Camera-type eye (tissue), 1 donor: ENCODE measurements at places on chromosomes 13 and 19. TPM values are rescaled to one million over a fixed set of nuclear protein-coding genes. Genes with fewer than 3 reads are reported as not detected.

PTPRH gene
- total RNA-seq: 6.1 TPM

ADGRL1 gene
- total RNA-seq: 55.4 TPM

CAPN12 gene
- total RNA-seq: 0.38 TPM

CYP2A7 gene
- total RNA-seq: not detected

COX6B2 gene
- 0.60 TPM for total RNA-seq

ONECUT3 gene
- total RNA-seq: 0.55 TPM

ENOX1 gene
- 7.5 TPM for total RNA-seq

C19orf44 gene
- 12.7 TPM for total RNA-seq

CRLF1 gene
- total RNA-seq: 13.3 TPM

MBD3L3 gene
- total RNA-seq: not detected

SOX1 gene
- total RNA-seq: 1.4 TPM

TPRX2 gene
- total RNA-seq: not detected

OVOL3 gene
- not detected for total RNA-seq

TRAPPC5 gene
- total RNA-seq: 36.9 TPM
